NCI-H2081 (cell line): ENCODE measurements at places on chromosomes 7 and 10.
A peak's percentile ranks its signal among the peaks of the same experiment; 100 is the strongest.

GRCh38 chr7:21497072-21497471, 45.8 kb upstream of the DNAH11 start:
- DNase-seq = no peak

DNA sequence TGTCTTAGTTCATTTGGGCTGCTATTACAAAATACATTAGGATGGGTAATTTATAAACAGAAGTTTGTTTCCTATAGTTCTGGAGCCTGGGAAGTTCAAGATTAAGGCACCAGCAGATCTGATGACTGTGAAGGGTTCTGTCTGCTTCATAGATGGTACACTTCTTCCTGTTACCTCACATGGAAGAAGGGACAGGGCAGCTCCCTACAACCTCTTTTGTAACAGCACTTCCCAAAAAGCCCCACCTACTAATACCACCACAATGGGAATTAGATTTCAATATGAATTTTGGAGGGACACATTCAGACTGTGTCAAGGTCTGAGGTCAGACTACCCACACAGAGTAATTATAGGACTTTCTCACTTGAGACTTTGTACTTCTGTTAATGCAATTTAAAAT, 260.3 kb downstream of the ARHGAP12 start:
- DNase-seq = no peak

DNA sequence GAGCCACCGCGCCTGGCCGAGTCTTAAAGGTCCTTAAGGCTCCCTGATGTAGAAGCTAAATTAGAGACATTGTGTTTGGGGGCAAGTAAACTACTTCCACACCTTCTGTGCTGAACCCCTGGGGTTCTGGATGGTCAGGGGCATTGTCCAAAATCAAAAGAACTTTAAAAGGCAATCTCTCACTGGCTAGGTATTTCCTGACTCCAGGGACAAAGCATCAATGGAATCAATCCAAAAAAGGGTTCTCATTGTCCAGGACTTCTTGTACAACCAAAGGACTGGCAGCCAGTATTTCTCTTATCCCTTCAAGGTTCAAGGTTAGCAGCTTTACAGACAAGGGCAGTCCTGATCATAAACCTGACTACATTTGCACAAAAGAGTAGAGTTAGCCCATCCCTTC, 24.0 kb downstream of the SRPK2 start:
- DNase-seq = no peak

GRCh38 chr10:93746844-93747284, 10.9 kb upstream of the LGI1 start:
- peak; percentile 53 for DNase-seq

DNA sequence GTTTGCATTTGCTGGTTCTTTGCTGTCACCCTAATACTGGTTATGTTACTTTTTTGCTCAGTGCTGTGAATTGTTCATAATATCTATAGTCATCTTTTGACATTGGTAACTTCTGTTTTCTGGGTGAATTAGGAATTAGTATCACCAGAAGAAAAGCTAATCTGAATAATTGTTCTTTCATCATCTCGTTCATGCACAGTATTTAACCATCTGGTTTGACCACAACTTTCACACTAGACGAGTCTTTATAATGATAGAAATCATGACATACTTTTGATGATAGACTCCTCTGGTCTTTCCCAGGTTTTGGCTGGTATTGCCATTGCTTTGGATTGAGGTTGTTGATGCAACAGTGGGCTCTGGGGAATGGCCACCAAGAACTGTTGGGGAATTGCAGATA, 25.1 kb downstream of the SGPL1 start:
- no peak for DNase-seq

DNA sequence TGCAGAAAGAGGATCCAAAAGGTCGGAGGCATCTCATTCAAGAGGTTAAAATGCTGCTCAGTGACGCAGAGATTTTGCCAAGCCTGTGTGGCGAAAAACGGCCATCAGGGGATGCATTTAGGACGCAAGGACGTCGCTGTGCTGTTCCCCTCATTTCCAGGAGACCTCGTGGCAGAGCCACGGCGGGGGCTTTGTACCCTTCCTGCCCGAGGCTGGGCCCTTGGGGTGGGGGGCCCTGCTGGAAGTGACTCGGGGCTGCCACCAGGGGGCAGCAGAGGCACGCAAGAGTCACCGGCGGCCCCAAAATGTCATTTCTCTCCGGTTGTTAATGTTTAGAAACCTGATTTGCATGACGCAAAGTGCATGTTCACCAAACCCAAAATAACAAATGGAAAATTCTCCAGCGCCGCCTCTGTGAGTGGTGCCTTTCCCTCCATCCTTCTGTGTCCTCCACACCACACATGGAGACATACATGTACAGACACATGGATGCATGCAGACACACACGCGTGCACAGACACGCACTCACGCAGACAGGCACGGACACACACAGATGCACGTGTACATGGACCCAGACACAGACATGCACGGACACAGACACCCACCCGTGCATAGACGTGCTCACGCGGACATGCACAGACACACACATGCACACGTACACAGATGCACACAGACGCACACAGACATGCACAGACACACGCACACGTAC, 51.0 kb upstream of the NKX6-2 start:
- DNase-seq = peak; percentile 10

GRCh38 chr10:34622945-34623344, 192.2 kb downstream of the PARD3 start:
- no peak for DNase-seq

DNA sequence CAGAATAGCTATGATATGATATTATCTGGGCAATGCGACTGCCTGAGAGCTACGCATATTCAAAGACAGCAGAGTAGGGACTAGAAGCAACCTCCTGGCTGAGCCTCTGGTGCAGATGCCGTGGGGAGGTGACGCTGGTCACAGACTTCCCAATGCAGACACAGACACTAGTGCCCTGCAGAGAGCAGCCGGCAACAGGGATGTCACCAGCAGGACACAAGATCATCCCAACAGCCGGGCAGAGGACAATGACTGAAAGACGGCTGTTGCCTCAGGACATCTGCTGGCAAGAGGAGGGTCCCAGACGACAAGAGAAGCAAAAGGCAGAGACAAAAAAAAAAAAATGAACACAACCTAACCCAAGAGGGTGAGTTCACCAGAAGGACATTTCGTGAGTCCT, 104.6 kb downstream of the CALN1 start:
- no peak for DNase-seq

DNA sequence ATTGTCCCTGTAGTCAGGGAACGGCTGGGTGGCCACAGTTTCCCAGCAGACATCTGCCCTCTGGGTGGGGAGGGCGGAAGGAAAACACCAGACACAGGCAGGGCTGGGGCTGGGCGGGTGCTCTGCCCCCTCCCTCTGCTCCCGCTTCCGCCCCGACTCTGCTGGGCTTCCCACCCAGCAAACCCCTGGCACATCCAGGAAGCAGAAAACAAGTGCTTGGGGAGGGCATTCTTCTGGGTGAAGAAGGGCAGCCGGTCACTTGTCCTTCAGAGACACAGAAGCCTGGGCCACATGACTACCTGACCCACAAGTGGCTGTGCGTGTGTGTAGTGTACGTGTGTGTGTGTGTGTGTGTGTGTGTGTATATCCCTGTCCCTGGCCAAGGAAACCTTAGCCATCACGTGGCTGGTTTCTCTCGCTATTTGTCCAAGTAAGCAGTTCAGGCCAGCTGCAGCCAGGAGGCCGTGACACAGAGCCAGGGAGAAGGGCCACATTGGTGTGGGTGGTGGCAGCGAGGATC, 77.9 kb downstream of the ZMIZ1 start:
- no peak for DNase-seq

DNA sequence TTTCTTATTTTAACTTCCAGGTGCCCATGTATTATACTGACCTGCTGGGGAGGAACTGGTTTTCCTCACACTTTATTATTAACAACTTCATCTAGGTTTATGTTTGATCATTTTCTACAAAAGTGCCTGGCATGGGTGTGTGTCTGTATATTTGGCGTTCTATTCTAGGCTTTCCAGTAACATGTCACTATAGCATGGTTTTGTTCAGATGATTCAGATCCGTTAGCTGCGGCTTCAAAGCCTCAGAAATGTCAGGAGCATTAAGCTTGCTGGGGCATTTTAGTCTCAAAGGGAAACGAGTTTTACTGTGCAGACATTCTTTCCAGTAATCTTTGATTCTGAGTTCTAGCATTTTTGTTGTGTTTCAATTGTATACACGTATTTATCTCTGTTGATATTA, 2.3 kb downstream of the INPP5A start:
- DNase-seq = no peak

DNA sequence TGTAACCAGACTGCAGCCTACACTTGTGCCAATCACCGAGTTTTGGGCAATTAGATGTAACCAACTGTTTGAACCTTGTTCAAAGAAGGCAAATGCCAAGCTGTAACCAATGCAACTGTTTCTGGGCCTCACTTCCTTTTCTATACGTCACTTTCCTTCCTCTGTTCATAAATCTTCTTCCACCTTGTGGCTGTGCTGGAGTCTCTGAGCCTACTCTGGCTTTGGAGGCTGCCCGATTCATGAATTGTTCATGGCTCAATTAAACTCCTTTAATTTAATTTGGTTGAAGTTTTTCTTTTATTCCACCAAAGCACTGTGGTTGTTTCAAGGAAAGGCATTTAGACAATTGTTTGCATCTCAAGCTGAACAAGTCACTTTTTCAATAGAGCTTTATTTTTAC, 43.5 kb upstream of the UCN3 start:
- no peak for DNase-seq

- DNase-seq = no peak
Observed at GRCh38 chr10:33703501-33704213, 369.2 kb upstream of the NRP1 start.

DNA sequence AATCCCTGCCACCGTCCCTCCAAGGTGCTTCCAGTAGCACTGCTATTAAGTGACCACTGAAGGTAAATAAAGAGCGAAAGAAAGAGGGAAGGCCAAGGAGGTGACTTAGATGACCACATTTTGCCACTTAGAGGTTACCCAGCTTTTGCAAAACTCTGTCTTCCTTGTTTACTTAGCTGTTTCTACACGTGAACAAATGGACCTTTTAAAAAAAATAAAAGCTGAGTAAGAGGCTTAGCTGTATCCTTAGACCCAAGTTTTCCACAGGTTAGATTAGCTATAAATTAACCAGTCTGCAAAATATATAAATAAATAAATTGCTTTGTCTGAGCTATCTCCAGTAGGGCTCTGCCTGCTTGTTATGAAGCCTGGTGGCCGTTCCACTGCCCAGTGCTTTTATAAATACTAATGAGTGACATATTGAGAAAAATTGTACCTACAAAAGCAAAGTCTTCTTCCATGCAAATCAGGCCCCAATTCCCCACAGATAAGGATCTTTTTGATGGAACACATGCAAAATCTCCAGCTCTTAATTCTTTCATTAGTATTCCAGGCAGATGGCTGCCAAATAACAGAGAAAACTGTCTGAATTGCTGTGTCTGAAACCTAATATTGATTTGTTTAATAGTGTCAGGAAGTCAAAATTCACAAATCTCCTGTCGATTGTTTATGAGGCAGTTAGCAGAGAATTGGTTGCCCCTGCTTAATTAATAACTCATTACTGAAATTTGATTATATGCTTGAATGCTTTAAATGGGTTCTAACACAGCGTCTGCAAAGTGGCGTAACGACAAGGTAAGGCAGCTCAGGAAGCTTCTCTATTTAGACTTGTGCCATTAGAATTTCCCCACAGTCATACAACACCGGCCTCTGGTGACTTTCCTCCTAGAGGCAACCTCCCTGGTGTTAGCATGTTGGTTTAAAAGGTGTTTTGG, 176.7 kb downstream of the EMX2 start:
- no peak for DNase-seq

GRCh38 chr10:98249134-98249533, 18.9 kb downstream of the LOXL4 start:
- DNase-seq = no peak

- DNase-seq = no peak
Observed at GRCh38 chr10:1363446-1364121, 307.4 kb downstream of the WDR37 start.

DNA sequence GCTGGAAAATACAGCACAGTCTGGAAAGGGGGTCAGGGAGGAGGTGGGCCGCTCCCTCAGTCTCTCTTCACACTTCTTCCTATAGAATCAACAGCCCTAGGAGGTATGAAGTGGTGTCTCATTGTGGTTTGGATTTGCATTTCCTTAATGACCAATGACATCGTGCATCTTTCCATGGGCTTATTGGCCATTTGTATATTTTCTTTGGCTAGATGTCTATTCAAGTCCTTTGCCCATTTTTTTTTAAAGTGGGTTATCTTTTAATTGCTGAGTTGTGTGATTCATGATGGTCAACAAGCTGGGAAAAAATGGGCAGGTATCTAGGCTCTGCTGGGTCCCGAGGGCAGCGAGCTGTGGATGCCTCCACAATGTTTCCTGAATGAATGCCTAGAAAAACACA, 29.1 kb downstream of the TMEM130 start:
- DNase-seq = no peak

DNA sequence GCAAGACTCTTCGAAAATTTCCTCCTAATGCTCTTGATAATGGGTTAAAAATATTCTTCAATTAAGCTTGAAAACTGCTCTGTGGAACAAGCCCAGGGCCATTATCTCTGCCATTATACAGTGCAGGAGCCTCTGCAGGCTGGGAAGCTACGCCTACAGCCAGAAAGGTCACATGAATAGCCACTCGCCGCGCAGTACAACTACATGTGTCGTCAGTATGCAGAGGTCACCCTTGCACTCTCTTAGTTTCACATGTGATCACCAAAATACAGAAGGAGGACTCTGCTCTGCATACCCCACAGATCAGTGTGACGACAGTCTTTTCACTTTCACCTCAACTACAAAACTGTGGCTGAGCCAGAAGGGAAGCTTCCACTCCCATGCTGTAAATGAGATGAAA, 141.8 kb upstream of the C1QL3 start:
- DNase-seq = no peak

DNA sequence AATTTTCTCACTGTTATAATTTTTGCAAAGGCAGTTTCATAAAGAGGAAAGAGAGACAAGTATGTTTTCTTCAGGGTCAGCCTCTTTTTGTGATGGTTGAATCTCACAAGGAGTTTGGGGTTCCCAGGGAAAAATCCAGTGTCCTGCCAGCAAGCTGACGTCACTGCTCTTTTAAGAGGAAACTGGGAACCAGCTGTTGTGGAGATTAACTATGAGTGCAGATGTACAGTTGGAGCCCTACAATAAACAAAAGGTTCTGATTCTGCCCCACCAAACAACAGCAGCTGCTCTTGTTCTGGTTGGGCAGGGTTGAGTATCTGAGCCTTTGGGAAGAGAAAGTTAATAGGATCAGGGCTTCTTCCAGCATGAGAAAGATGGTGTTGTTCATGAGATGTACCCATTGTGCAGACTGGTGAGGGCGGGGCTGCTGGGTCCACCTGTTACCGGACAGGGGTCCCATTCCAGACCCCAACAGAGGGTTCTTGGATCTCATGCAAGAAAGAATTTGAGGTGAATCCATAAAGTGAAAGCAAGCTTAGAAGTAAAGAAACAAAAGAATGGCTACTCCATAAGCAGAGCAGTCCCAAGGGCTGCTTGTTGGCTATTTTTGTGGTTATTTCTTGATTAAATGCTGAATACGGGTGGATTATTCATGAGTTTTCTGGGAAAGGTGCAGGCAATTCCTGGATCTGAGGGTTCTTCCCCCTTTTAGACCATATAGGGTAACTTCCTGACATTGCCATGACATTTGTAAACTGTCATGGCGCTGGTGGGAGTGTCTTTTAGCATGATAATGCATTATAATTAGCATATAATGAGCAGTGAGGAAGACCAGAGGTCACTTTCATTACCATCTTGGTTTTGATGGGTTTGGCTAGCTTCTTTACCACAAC, 12.5 kb downstream of the PRF1 start:
- DNase-seq = no peak

GRCh38 chr7:85600395-85600794, 413.5 kb upstream of the SEMA3D start:
- no peak for DNase-seq

GRCh38 chr7:38280707-38281106, 7.3 kb upstream of the TARP start:
- no peak for DNase-seq
